GM12864 (cell line): ENCODE measurements at places on chromosomes 16 and 17.

DNA sequence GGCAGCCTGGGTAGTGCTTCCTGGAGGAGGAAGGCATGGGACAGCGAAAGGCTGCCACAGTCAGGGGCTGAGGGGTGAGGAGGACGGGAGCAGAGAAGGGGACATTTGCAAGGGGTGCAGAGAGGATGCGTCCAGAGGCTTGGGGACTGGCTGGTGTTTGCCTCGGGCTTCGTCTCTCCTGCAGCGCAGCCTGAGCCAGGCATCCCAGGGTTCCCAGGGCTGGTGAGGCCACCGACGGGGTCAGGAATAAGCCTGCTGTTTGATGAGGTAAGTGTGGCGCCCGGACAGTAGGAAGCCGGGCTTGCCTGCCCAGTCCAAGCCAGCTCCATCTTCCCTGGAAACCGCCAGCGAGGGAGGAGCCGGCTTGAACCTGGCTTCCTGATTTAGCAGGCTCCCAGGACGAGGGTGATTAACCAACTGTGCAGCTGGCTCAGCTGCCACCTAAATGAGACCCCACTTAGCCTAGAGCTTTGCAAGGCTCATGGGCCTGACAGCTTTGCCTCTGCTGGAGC is 47.8 kb downstream of the PITPNM3 start:
- no peak for DNase-seq

GRCh38 chr17:17411692-17412091 is 65.1 kb upstream of the MED9 start:
- DNase-seq = no peak

- DNase-seq = no peak
These were observed 44.9 kb upstream of the RBFOX3 start for GRCh38 chr17:79655672-79656290.

DNA sequence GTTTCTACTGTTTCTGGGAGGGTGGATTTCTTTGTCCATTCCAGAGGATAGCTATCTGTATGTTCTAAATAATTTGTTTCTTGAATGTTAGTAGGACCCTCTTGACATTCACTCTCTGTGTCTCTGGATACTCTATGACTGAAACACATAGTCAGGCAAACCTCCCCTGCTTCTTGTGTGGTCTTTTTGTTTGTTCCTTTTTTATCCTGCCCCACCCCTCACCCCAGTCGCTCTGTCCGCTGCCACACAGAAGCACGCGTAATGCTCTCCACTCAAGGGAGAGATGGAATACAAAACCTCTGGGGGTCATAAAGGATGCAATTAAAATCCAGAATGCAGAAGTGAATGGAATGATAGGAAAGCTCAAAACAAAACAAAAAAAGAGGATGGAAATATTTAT is 253.1 kb downstream of the RBFOX1 start:
- DNase-seq = no peak
